ENCODE measurements at places on chromosomes 11 and 22.

DNA sequence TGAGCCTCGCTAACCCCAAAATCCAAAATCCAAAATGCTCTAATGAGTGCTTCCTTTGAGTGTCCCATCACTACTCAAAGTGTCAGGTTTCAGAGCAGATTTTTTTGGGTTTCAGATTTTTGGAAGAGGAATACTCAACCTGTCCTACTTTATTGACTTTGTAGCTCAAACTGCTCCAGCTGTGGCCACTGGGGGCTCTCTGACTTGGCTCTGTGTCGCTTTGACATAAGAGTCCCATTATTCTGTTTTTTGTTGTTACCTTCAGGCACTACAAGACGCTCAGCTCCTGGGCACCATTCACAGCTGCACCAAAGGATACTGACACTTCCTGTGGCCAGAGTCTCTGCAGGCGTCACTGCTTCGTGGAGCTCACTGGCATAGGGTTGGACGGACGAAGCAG lies 41.1 kb downstream of the PHF21B start:
- DNase-seq: no peak

DNA sequence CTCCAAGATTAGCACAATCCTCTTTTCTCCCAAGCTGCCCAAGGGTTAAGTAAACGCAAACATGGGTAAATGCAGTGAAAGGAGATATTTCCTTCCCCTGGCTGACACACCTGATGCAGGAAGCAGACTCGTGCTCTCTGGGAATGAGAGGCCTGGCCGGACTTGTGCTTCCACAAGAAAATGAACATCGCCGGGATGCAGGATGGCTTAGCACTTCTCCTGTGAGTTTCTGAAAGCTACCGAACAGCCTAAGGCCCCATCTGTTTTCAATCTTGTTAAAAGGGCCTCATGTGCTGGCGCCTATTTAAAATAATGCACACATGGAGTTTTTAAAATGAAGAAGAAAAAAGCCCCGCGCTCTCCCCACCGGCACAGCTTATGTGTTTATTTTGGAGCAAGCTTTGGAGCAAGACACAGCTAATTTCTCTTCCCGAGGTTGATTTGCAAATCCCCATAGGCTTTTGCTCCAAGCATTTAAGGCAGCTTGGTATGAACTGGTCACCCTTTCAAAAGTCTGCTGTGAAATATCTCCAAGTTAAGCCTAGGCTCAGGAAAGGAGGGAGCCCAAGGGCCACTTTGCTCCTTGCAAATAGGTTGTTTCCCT lies 100.9 kb downstream of the SYN3 start:
- no peak for DNase-seq

- DNase-seq: no peak
Observed at GRCh38 chr11:43954241-43954640, 11.8 kb downstream of the C11orf96 start.

DNA sequence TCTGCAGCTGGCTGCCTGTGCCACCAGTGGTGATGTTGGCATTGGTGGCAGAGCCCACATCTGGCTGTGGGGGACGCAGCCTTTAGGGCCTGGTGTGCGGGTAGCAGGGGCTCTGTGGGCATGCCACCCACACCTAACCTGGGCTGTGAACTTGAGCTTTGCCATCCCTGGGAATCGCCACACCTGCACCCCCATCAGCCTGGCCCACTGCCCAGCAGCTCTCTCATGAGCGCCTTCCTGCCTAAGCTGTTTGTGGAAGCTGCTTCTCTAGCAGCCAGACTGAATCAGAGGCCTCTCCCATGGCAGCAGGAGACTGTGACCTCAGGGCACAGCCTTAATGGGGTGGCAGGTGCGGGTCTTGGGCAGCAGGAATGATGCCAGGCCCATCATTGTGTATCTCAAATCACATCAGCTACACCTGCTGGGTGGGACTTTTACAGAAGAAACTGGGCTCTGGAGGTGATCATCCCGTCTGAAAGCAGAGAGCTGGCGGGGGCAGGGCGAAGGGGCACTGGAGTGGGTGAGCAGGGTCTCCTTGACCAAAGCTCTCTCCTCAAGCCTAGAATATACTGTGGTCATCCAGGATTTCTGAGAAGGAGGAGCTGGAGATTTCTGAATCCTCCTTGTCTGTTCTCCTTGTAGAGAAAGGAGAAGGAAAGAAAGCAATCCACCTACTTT lies 17.8 kb upstream of the CARS1 start:
- no peak for DNase-seq

GRCh38 chr11:87176044-87176443 lies 138.3 kb downstream of the TMEM135 start:
- no peak for DNase-seq

DNA sequence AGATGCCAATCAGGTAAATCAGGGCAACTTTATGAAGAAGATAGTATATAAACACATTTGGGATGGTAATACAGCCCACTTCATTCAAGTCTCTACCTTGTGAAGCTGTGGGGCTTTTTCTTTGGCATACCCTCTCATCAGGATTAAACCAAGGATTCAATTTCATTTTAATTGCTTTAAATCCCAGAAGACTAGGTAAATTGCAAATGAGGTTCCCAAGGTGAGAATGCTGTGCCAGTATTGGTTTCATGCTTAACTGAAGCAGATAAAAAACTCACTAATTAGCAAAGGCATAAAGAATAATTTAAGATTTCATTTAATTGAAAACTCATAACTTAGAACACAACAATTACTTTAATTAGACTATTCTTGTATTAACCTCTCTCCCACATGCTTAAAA lies 1218.1 kb downstream of the FAM181B start:
- DNase-seq: no peak

DNA sequence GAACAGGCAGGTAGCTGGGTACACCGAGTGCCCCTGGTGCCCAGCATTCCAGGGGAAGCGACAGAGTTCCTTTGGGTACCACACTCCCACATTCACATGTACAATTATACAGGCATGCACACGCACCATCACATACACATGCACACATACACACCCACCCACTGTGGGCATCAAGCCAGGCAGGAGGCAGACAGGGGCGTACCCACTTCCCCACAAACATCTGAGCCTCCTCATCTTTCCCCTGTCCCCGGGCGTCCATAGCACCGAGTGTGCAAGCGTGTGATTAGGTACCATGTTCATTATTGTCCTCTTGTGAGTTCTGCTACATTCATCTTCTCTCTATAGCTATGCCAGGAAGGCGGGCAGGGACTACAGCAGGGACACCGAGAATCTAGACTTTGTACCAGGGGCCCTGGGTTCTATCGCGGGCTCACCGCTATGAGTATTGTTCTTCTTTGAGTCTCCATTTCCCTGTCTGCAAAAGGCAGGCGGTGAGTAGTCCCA lies 2.1 kb upstream of the CARD10 start:
- no peak for DNase-seq

- DNase-seq: no peak
Observed at GRCh38 chr11:11584937-11585336, 36.9 kb downstream of the GALNT18 start.

DNA sequence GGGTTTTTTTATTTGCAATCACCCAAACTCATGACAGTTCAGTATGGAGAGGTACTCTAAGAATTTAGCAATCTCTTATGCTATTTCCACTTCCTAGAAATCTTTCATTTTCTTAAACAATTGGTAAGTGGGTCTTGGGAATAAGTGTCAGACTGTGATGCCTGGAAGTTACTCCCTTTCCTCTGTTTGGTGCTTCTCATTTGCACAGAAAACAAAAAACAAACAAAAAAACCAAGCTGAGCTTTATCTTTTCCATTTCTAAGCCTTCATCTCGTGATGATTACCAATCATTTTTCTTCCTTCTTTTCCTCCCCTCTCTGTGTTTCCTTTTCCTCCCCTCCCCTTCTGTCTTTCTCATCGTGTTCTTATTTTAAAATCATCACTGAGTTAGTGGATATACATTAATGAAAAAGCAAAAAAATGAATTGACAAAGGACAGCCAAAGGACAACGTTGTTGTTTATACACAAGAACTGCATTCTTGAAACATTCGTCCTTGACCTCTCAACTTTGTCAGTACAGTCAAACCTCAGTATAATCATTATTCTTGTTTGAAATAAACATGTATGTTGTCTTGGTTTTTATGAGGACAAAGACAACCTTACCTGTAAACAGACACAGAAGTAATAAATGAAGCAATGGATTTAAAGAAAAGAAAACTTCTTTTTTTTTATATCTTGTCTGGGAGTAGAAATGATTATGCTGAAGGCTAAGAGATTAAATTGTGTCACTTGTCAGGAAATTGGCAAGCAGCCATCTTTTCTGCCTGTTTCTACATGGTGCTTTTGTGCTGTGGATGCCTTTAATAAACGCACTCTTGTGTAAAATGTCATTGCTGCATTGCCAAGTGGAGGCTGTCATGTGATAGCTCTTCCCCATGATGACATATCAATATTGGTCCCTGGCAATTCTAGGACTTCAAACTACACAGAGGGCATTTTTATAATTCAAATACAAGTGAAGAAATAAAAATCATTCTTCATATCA lies 803.2 kb upstream of the CCDC90B start:
- DNase-seq: no peak

DNA sequence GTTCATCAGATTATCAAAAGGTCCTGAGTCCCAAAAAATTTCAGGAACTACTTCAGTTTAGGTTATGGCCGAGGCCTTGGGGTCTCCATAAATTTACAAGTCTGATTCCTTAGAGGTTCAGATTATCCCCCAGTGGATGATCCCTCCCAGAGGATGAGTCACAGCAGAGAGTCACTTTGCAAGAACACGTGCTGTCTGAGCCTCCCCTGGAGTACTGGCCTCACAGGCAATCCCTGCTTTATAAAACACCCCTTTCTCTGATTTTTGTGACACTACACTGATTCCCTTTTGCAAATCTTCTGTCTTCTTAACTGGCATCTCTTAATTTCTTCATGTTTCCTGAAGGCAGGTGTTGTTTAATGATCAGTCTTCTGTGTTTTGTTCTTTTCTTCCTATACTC lies 45.3 kb downstream of the CCDC34 start:
- DNase-seq: no peak

DNA sequence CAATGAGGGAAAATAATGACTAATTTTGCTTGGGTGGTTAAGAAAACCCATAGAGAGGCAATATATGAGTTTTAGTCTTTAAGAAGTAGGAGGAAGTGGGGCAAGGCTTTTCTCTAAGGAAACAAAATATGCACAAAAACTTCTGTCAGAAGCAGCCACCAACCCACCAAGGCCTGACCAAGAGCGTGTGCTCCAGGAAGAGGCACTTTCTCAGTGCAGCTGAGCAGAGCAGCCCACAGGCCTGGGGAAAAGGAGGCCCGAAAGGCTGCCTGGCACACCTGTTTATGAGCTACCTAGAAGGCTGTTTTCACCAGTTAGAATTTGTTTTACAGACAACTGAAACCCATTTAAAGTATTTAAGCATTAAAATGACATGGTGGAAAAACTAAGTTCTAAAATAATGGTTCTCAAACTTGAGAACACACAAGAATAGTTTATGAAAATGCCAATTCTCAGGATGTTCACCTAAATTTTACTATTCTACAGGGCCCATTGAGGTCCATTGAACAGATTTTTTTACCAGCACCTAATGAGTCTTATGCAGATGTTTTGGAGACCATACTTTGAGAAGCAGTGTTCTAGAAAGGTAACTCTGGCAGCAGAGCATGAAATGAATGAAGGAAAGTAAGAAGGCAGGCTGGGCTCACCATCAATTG lies 160.5 kb upstream of the DDI1 start:
- no peak for DNase-seq

- no peak for DNase-seq
Observed at GRCh38 chr11:42770444-42771065, 541.2 kb upstream of the API5 start.

- no peak for DNase-seq
Observed at GRCh38 chr22:30931541-30932300, 36.9 kb downstream of the MORC2 start.

- DNase-seq: no peak
Observed at GRCh38 chr11:77474684-77475060, 778 bp upstream of the PAK1 start.

DNA sequence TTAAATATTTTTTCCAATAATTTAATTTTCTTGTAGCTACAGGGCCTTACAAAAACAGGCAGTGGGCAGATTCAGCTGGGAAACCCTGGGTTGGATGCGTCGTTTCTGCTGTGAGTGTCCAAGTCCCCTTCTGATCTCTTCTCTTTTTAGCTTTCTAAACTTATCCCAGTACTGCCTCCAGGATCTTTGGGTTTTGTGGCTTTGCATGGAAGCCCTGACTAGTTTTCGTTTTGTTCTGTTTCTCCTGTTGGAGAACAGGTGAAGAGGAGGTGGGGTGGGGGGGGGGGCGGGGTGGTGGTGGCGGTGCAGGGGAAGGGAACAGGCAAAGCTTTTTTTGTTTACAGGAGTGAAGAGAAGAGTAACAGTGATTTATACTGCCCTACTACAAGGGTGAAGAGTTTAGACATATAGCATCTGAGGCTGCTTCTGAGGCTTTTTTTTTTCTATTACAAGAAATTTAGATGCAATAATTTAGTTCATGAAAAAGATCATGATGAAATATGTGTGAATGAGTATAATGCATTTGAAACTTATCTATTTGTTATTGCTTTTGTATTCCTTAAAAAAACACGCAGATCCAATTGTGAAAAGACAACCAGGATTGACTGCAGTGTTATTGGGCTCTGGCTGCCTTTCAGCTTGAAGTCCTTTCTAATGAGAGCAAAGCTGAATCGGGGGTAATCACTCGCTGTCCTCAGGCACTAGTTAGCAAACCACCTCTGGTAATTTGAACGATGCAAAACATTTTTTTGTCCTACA lies 142.9 kb downstream of the NCAM1 start:
- DNase-seq: no peak

DNA sequence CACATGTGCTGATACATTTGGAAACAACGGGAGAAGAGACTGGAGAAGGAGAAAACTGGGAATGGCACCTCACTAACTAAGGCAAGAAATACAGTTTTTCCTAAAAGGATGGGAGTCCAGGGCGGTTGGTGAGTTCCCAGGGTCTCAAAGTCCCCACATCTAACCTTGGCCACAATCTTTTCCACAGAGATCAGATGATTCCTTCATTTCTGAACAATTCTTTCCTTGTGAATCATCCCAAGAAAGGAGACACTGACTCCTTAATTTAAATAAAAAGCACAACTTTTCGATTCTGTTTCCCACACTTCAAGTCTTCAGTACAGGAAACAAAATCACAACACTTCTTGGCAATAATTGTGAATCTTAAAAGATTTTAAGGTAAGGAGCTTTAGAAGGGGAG lies 384.7 kb downstream of the DCDC1 start:
- DNase-seq: no peak

- no peak for DNase-seq
Observed at GRCh38 chr11:27339941-27340340, 23.1 kb downstream of the CCDC34 start.

DNA sequence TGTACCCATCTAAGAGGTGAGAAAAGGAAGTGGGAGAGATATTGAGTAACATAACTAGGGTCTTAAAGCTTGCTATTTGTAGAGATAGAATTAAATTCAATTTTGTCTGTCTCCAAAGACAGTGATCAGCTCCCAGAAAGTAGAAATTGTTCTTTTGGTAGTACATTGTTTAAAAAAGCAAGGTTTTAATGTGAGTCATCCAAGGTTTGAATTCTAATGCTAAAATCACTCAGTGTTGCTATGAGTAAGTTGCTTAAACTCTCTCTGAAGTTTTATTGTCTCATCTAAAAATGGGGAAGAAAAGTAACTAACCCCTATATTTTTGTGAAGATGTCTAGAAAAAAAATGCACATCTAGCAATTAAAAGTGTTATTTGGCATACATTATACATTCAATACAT lies 1004.5 kb upstream of the CCDC90B start:
- no peak for DNase-seq

All from glomerular endothelial cell (primary cell).